Hepatocyte (in vitro differentiated cells): ENCODE measurements at places on chromosomes 3 and 15.

DNA sequence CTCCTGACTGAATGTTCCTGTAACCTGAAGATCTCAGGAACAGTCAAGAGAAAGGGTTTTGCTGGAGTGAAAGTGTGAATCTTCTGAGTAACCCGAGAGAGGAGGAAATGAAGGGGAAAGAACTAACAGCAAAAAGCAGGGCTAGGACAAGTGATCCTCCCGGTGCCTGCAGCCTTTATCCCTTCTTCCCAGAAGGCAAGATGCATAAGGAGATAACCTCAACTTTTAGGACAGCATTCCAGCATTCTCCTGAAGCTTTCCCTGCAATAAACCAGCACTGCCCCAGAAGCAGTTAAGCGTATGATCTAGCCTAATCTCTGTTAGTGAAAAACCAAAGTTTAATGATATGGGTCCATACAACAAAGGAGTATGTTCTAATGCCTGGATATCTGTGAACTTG, 298.8 kb downstream of the MEX3B start:
- DNase-seq = no peak

DNA sequence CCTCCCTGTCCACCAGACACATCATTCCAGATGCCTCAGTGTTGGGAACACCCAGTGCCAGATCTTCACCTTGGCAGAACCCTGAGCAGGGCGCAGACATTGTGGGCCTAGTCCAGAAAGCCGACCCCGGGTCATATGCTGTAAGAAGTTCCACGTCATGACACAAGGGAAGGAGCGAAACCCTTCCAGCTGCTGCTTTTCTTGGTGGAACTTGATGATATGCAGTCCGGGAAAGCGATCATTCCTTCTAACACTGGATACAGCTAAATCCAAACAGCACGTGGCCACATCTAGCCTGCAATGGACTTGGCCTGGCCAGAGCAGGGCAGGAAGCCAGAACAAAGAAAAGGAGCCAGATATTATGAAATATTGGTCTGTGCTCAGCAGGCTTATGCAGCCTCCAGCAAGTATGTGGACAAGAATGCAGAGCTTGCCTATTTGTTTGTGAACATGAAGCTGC, 22.0 kb downstream of the GASK1A start:
- peak; percentile 76 for DNase-seq

DNA sequence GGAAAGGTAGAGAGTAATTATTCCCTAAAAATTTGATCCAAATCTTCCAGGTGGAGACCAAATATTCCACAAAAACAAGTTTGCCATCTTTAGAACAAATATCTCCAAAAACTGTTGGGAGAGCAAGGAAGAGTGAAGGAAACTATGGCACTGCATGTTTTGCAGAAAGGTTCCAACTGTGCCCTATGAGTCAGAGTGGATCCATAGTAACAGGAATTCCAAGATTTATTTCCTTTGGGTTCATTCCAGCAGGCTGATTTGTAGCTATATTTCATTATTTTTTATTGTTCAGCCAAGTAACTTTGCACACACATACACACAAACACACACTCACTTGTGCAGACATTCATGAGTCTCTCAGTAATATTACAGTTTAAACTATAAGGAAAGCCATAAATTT, 459.7 kb upstream of the EPHA6 start:
- DNase-seq = no peak

- no peak for DNase-seq
These were observed 501.4 kb upstream of the NR2F2 start for GRCh38 chr15:95829062-95829461.

DNA sequence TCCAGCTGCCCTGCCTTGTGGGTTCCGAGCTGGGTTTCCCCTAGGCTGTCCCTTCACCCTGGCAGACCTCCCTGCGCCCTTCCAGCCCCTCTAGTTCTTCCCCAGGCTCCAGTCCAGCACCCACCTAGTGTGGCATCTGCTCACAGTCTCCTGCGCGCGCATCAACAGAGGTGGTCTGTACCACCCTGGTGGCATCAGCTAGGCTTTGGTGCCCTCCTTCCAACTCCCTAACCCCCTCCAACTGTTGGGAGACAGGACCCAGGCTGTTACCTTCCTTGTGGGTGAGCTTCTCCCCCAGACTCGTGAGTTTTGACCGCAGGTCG, 8.0 kb downstream of the CALML4 start:
- DNase-seq = no peak
